ENCODE measurements at places on chromosomes 7 and 10. TPM values are rescaled to one million over a fixed set of nuclear protein-coding genes. Genes with fewer than 3 reads are reported as not detected.

DNA sequence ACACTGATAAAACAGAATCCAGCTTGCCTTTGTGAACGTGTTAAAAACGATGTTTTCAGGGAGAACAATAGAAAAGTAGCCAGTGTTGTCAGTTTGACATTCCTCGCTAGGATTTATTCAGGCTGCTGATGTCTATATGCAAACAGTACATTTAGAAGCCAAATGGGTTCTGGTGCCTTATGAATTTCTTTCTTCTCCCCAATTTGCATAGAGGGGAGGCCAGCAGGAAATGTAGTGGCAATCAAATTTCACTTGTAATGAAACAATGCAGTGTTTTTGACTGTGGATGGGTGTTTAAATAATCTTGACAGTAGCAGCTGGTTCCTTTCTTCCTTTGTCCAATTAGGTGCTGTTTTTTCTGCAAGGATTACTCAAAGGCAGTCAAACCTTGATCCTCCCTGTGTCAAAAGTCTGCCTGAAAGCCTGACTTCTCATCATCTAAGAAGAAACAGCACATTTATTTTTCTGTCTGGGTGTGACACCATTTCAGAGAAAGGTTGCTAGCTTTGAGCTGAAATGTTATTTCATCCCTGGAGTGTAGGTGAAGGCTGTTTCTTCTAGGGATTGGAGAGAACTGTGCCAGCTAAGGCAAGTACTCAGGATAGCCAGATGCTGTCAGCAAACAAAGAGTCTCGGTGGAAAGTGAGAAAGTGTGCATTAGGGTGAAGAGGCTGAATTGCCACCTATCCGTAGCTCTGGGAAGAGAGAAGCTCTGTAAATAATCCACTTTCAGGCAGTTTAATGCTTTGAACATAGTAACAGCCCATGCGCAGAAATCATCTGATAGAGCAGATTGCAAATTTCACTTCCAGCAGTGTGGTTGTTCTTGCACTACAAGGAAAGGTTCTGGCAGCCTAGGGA is 36.6 kb upstream of the ZNRF2 start:
- DNase-seq = no peak

DNA sequence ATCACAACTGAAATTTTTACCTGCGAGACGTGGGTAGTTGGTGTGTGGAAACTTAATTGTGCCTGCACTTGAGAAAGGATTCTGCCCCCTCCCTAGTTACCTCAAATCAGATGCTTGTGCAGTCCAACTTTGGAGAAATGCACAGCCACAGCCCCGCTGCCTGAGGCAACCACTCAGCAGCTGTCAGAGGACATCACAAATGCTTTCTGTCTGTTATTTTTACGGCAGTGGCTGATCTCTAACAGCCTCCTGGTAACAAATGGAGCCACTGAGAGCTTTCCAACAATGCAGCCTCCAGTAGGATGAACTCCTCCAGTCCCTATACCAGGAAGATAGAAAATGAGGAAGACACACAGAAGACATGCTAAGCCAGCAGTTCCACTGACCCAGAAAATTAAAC is 712.2 kb upstream of the GHITM start:
- no peak for DNase-seq

- DNase-seq = no peak
Observed at GRCh38 chr7:148803094-148803493, 81.0 kb downstream of the EZH2 start.

DNA sequence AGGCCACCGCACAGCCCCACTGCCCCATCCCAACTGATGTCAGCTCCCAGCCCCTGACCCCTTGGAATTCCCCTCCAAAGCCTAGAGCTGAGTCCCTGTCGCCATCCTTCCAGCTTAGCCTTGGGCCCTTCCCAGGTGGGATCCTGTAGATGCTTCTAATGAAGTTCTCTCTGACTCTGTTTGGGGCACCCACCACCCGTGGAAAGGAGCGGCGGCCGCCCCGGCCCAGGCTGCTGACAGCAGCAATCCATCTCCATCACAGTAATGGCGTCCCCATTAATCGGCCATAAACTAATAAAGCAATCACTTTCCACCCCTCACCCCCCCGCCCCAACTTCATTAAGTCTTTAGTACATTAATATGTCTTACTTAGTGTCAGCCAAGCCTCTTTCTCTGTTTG is 25.6 kb downstream of the KAZALD1 start:
- DNase-seq = no peak

- DNase-seq = no peak
Observed at GRCh38 chr10:110387983-110388686, 83.4 kb upstream of the SMNDC1 start.

DNA sequence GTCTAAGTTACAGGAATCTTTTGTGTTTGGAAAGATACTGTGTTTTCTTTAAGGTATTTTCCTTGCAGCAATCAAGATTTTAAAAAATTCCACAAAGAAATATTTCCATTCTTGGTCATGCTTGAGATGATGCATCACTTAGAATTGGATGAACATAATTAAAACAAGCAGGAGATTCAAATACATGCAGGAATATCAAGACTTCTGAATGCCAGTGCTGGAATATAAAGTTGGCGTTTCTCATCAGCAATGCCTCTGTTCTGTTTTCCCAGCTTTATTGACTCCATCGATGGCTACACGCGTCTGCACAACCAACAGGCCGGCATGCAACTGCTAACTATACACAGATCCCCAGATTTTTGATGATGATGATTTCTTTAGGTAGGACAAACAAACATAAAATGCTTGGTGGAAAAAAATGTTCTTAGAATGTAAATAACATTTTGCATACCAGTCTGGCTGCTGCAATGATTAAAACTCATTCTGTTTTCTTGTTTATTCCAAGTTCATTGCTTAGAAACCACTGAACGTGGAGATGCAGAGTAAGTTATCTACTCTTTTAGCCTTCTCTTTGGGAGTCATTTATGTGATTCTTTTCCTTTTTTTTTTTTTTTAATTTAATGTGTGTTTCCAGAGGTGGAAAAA is 91.3 kb upstream of the FAM171A1 start:
- DNase-seq = no peak

SLC16A12 gene
- polyA plus RNA-seq = 32.0 TPM

RAPGEF5 gene
- polyA plus RNA-seq = 39.9 TPM

PDZD8 gene
- 46.1 TPM for polyA plus RNA-seq

RBM48 gene
- polyA plus RNA-seq = 21.7 TPM
